ENCODE measurements at places on chromosomes 7 and 10.

GRCh38 chr7:16421333-16422102, at the start of gene CRPPA:
Gene CRPPA (minus strand): TSS chr7:16421538. CDS start chr7:16421322, 216 bp downstream.
- peak; percentile 16 for DNase-seq

- no peak for DNase-seq
Observed at GRCh38 chr10:89550509-89550908, 15.1 kb upstream of the SLC16A12 start.

DNA sequence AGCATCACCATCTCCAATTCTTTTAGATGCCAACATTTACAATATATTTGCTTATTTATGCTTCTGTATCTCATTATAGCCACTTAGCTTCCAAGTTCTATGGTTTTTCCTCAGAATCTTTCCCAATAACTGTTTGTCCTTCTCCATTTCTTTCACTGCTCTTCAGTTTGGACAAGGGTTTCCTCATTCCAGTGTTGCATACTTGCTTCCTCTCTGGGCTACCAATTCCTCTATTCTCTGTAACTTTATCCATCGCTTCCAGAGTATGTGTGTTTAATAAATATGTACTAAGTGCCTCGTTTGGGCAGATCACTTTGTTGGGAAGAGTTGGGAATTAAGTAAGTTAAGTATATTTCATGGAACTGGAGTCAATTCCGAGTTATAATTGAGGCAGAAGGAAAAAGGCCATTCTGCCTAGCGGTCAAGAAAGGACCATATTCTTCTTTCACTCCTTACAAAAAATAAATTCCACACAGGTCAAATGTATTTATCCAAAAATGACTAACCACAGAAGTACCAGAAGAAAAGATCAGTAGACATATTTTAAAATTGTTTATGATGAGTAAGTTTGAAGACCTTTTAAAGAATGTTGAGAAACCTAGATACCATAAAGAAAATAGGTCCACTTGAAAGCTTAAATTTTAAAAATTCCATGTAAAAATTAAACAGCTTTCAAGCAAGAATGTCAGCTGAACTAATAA, 10.8 kb downstream of the STAMBPL1 start:
- no peak for DNase-seq

- no peak for DNase-seq
Observed at GRCh38 chr7:99249985-99250575, 22.6 kb upstream of the MYH16 start.

- no peak for DNase-seq
Observed at GRCh38 chr7:135169964-135170273, 588 bp downstream of the CYREN start.

GRCh38 chr7:104242638-104243037, 34.8 kb upstream of the ORC5 start:
- no peak for DNase-seq

GRCh38 chr10:123470336-123470921, 195.7 kb upstream of the GPR26 start:
- no peak for DNase-seq

GRCh38 chr7:159239028-159239427, 94.4 kb upstream of the VIPR2 start:
- no peak for DNase-seq

GRCh38 chr7:146510088-146510680, 393.6 kb downstream of the CNTNAP2 start:
- DNase-seq = no peak

DNA sequence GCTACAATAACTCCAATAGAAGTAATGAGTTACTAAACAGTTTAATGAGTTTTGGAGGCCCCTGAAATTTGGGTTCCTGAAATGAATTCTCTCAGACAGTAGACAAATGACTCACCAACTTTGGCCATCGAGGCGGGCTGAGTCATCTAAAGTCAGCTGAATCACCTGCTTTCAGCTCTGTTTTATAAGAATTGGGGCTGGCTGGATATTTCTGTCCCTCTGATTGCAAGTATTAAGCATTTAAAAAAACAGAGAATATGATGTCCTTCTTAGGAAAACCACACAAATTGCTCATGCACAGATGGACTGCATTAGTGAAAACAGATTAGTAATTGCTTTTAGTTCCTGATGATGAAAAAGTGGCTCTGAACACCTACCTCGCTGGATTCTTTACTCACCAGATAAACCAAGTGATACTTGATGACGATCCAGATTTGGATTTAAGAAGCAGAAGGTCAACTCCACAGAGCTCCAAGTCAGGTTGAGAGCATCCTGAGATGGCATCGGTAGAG, 59.1 kb downstream of the ZNF365 start:
- peak; percentile 32 for DNase-seq

- DNase-seq = no peak
Observed at GRCh38 chr10:49140304-49141177, 6.7 kb upstream of the FAM170B start.

DNA sequence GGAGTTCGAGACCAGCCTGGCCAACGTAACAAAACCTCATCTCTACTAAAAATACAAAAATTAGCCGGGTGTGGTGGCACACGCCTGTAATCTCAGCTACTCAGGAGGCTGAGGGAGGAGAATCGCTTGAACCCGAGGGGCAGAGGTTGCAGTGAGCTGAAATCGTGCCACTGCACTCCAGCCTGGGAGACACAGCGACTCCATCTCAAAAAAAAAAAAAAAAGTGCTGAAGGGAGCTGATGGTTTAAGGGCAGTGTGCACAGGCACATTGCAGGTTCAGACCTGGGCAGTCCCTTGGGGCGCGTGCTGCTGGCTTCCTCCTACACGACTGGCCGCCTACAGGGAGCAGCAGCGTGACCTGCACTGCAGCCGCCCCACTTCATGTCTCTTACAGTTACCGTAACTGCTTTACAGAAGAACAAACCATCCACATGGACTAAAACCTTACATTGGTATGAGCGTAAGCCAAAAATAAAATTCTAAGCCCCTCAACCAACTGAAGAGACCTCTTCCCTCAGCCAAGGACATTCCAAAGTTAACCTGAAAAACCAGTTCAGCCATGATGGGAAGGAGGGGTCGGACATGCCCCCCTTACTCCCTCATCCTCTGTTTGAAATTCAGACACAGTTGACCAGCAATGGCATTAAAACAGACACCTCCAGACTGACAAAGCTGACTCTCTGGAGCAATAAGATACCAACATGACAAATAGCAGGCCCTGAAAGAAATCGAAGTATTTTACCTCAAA, 262.2 kb downstream of the ZMYND11 start:
- DNase-seq = no peak

DNA sequence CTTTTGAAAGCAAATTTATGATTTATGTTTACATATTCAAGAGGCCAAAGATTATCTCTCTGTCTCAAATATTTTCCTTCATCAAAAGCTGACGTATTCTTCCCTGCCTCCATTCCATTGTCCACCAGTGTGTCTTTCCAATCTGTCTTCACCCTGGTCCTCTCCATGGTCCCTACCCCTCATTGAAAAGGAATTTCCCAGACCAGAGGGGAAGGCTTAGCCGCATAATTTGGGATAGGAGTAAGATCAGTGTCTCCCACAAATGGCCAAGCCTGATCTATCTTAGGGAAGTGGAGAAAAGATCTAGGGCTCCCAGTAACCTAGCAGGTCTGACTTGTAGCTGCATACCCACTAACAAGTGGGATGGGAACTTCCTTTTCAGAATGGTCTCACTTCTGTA, 46.3 kb upstream of the ZNF800 start:
- DNase-seq = no peak

GRCh38 chr10:90179696-90180407, 478.5 kb downstream of the KIF20B start:
- no peak for DNase-seq

DNA sequence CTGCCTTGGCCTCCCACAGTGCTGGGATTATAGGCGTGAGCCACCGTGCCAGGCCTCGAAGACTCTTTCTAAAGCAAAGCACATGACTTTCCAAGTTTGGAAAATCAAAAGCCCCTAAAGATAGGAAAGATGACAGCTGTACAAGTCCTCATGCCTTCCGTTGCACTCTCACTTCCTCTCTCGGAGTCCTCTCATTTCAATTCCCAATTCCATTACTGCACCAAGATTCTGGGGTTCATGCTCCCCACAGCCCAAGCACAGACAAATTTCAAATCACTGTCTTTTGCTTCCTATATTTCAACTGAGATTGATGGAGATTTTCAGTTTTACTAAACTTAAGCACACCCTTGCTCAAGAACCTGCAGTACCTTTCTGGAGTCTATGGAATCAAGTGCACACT, 10.9 kb upstream of the PLAU start:
- DNase-seq = no peak

DNA sequence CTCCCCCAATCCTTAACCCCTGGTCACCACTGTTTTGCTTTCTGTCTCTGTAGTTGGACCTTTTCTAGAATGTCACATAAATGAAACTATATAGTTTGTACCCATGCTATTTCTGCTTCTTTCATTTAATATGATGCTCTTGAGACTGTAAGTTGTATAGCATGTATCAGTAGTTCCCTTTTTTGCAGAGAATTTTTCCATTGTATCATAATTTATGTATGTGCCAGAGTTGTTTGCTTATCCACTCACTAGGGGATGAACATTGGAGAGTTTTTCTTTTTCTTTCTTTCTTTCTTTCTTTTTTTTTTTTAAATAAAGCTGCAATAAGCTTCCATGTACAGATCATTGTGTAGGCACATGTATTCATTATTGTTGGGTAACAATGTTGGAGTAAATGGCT, 544.8 kb downstream of the CNTNAP2 start:
- DNase-seq = no peak

- no peak for DNase-seq
Observed at GRCh38 chr7:10429511-10429910, 544.2 kb upstream of the PHF14 start.

DNA sequence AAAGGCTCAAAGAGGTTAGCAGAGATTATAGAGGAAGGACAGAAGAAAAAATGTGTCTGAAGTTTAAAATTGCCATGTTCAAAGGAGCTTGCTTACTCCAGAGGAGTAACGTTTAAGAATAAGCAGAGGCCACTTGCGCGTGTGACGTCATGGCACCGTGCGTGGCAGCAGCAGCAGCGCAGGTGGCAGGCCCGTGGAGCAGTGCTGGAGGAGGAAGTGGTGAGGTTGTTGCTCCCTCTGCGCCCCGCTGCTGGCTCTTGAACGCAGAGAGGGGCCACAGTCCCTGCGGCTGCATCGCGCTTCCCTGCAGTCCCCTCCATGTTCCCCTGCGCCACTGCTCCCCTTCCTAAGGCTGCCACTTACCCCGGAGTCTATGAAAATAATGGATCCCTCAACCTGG, 37.5 kb downstream of the GDI2 start:
- DNase-seq = peak; percentile 58

- no peak for DNase-seq
Observed at GRCh38 chr10:11341283-11341960, 270.0 kb downstream of the USP6NL start.

DNA sequence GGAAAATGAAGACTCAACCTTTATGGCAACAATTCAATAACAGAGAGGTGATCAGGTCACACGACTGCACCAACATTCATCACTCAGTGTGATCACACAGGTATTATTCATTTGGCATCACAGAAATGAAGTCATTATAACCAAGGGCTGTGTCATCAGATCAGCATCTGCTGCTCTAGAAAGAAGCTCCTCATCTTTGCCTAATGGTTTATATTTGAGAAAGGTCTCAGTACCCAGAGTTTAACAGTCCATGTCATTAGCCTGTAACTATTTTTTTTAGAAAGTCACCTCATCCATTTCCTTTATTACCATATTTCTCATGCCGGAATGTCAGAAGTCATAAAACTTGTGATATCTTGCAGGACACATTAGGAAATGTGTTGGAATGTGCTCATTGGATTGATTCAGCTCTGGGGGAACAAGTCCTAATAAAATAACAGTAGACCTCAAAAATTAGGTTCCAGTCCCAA, 45.1 kb upstream of the PRKG1 start:
- no peak for DNase-seq

DNA sequence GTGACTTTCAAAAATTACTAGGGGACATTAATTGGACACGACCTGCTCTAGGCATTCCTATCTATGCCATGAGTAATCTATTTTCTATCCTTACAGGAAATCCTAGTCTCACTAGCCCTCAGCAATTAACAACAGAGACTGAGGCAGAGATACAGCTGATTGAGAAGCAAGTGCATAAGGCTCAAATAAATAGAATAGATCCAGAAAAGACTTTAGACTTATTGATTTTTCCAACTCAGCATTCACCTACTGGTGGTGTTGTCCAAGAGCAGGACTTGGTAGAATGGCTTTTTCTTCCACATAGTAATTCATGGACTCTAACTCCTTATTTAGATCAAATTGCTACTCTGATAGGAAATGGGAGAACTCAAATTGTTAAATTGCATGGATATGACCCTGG, 148.0 kb downstream of the ZNF33B start:
- DNase-seq = no peak

GRCh38 chr10:132373241-132373955, 23.6 kb upstream of the PWWP2B start:
- no peak for DNase-seq

GRCh38 chr10:132123606-132124005, 57.9 kb downstream of the JAKMIP3 start:
- DNase-seq = no peak

GRCh38 chr10:120841522-120842189, 9.5 kb upstream of the WDR11 start:
- DNase-seq = no peak

DNA sequence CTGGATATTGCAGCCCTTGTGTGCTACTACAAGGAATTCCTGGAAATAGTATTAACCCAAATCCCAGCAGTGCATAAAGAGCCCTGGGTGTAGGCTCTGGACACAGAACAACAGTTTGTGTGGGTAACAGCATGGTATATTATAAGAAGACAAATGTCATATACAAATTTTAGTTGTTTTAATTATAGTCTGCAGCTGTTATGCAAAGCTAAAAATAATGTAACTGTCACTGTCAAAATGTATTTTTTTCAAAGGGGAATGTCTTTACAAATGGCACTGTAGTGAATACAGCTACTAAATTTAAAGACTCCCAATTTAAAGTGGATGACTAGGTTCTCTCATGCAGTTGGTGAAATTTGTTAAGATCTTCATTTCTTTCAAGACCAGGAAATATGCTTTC, 339.0 kb downstream of the GPR37 start:
- DNase-seq = no peak

DNA sequence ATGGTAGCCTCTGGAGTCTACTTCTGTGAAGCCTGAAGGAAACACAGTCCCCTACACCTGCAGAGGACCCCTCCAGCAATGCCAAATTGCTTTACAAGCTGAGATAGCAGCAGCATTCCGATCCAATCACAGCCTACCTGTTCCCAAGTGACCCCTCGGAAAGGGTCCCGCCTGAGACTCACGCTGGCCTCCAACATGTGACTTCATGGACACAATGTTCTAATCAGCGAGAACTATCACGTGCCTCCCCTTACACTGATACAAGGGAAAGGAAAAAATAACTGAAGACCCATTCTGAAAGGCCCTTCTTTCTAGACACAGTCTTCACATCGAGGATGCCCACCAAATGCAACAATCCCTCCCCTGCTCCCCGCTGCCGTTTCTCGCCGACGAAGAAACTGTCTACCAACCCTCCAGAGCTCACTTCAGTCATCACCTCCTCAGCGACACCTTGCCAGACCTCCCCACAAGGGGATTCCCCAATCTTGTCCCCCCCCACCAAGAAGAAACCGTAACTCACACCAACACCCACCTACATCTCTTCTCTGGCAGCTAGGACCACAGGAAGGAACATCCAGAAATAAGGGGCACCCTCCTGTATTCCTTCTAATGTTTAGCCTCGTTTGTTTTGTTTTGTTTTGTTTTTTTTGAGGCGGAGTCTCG, 1.8 kb downstream of the SNX8 start:
- DNase-seq = no peak
